ENCODE measurements at places on chromosomes 1 and 21.

DNA sequence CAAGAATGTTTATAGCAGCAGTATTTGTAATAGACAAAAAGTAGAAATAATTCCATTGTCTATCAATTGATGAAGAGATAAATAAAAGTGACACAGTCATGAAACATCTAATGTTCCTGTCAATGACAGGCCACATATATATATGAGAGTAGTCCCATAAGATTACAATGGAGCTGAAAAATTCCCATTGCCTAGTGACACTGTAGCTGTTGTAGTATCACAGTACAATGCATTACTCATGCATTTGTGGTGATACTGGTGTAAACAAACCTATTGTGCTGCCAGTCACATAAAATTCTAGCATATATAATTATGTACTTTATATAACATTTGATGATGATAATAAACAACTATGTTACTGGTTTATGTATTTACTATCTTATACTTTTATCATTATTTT is 141.9 kb upstream of the LYPLAL1 start:
- DNase-seq, result no peak

DNA sequence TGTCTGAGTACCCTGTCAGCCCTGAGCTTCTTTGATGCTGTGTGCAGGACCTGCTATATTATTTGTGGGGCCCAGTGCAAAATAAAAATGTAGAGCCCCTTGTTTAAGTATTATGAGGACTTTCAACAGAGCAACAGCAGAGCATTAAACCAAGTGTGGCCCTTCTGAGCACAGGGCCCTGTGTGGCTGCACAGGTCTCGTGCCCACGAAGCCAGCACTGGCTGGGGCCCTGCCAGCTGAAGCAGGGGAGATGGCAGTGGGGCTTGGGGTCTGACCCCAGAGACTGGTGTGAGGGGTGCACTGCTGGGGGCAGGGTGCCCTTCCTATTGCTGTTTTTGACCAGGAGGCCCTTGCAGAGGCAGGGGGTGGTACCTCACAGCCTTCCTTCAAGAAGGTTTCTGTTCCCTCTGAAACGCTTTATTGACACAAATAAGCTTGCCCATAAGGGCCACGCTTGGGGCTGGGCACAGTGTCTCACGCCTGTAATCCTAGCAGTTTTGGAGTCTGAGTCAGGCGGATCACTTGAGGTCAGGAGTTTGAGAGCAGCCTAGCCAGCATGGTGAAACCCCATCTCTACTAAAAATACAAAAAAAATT is 2.2 kb upstream of the SEMA4A start:
- no peak for DNase-seq

- DNase-seq, result no peak
Measured at GRCh38 chr1:145985502-145986439, 10.6 kb downstream of the TXNIP start.

DNA sequence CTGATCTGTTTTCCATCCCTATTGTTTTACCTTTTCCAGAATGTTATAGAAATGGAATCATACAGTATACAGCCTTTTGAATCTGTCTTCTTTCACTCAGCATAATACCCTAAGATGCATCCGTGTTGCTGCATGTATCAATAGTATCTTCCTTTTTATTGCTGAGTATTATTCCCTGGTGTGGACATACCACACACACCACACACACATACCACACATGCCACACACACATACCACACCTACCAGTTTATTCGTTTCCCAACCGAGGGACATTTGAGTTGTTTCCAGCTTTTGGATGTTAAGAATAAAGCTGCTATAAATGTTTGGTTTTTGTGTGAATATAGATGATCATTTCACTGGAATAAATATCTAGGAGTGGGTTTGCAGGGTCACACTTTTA is 22.2 kb upstream of the SLC30A1 start:
- no peak for DNase-seq

GRCh38 chr1:76293831-76294230 is 219.3 kb downstream of the ST6GALNAC3 start:
- DNase-seq, result no peak

DNA sequence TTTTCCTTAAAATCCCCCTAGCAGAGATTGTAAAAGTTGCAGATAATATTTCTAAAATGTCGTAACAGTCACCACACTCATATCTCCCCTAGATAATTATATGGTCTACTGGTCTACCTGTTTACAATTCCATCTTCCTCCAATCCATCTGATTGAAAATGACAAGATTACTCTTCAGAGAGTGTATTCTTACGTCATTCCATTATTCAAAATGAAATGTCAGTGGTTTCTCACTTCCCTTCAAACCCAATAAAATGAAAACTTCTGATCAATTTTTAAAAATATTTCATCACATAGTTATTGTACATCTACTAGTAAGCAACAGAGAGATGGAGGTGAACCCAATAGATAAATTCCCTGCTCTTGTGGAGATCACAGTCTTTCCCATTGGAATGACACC is 202.2 kb upstream of the C8B start:
- no peak for DNase-seq

GRCh38 chr1:58896246-58897183 is 112.7 kb upstream of the JUN start:
- DNase-seq, result no peak

- no peak for DNase-seq
Measured at GRCh38 chr1:150507912-150508864, at the start of gene ECM1. Gene ECM1 (plus strand): TSS chr1:150508109. CDS start chr1:150508210, 101 bp downstream.

- no peak for DNase-seq
Measured at GRCh38 chr1:194477908-194478307, 1291.5 kb upstream of the B3GALT2 start.

Data from germinal center (tissue), 1 donor.